Pancreas (tissue), 10 donors: ENCODE measurements at places on chromosomes 1 and 21.

GRCh38 chr1:211328866-211329475 is 2.3 kb downstream of the TRAF5 start:
- H3K27me3 ChIP-seq: no peaks in the 10 kb centered on the region
- H3K4me3 ChIP-seq: peak overlapping the region; percentile 59
- no peak for DNase-seq
- peaks cover 52% of the 10 kb centered on the region for H3K4me1 ChIP-seq
- peak overlapping the region; percentile 84 for H3K27ac ChIP-seq

GRCh38 chr21:31658053-31658452 is 1.4 kb upstream of the SOD1 start:
- no peak for DNase-seq
- H3K27me3 ChIP-seq: no peaks in the 10 kb centered on the region
- peaks cover 12% of the 10 kb centered on the region for H3K4me1 ChIP-seq
- no peak overlapping the region for H3K27ac ChIP-seq

DNA sequence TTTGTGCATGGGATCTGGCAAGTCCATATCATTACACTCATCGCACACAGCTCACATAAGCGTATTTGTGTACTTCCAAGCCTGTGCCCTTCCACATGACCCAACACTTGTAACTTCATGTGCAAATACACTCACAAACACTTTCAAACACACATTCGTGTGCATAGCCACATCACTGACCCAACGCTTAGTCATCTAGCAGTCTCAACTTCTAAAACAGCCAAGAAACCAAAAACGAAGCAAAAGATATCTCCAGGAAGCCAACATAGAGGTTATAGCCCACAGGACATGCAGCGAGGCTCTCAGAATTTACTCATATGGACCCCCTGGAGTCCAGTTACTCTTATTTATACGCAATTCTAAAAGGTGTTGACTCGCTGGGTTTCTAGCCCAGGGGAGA is 10.9 kb upstream of the GOLT1A start:
- DNase-seq: no peak
- no peak overlapping the region for H3K4me3 ChIP-seq
- no peaks in the 10 kb centered on the region for H3K36me3 ChIP-seq
- no peaks in the 10 kb centered on the region for H3K27me3 ChIP-seq
- H3K27ac ChIP-seq: no peak overlapping the region

DNA sequence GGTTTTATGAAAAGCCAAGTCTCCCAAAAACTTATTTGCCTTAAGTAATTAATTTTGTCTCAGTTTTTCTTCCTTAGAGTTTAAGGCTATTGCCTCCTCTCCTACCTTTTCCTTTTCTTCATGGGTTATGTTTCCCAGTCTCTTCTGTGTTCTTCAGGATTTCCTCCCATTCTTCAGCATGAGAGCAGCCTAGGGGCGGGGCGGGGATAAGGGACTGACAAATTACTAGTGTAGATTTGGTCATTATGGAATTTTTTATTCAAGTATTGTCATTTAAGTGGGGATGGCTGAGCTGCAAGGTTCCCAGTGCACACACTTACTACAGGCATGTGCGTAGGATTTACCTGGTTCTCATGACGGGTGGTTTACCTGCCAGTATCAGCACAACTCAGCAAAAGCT is 35.2 kb upstream of the PIGV start:
- no peaks in the 10 kb centered on the region for H3K36me3 ChIP-seq
- no peak overlapping the region for H3K27ac ChIP-seq

GRCh38 chr1:51231120-51231519 is 5.0 kb upstream of the RNF11 start:
- no peak overlapping the region for H3K27ac ChIP-seq
- DNase-seq: no peak

GRCh38 chr1:157403608-157404007 is 148.7 kb downstream of the FCRL5 start:
- no peak overlapping the region for H3K4me3 ChIP-seq
- no peaks in the 10 kb centered on the region for H3K4me1 ChIP-seq
- no peak for DNase-seq
- H3K27ac ChIP-seq: no peak overlapping the region

DNA sequence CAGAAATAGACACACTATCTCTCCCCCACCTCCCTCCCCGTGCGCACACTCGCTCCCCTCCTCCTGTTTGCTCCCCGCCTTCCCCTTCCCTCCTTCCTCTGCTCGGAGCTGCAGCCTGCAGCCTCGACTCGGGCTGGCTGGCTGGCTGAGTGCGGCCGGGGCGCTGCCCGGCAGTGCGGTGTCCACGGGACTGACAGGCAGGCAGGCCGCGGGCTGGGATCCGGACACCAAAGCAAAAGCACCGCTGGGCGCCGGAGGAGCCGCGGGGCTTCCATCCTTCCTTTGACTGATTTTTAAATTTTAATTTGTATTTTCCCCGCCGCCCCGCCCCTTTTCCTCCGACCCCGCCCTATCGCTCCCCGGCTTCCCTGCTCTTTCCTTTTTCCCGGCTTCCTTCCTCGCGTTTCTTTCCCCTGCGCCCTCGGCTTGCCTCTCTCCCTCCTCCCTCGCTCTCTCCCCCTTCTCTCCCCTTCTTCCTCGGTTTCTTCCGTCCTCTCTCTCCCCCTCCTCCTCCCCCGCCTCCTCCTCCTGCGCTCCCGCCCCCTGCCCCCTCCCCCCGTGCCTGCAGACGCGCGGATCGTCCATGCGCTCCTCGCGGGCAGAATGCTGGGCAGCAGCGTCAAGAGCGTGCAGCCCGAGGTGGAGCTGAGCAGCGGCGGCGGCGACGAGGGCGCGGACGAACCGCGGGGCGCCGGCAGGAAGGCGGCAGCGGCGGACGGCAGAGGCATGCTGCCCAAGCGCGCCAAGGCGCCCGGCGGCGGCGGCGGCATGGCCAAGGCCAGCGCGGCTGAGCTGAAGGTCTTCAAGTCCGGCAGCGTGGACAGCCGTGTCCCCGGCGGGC is 109.4 kb downstream of the NAV1 start:
- H3K27me3 ChIP-seq: no peaks in the 10 kb centered on the region
- H3K27ac ChIP-seq: no peak overlapping the region
- no peaks in the 10 kb centered on the region for H3K36me3 ChIP-seq
- peaks cover 4% of the 10 kb centered on the region for H3K4me1 ChIP-seq
- H3K4me3 ChIP-seq: peak overlapping the region; percentile 22
- DNase-seq: peak; percentile 75

GRCh38 chr21:27173053-27173452 is 206.2 kb upstream of the ADAMTS5 start:
- no peak overlapping the region for H3K27ac ChIP-seq
- DNase-seq: no peak
- no peak overlapping the region for H3K4me3 ChIP-seq
- no peaks in the 10 kb centered on the region for H3K27me3 ChIP-seq
- H3K36me3 ChIP-seq: no peaks in the 10 kb centered on the region

DNA sequence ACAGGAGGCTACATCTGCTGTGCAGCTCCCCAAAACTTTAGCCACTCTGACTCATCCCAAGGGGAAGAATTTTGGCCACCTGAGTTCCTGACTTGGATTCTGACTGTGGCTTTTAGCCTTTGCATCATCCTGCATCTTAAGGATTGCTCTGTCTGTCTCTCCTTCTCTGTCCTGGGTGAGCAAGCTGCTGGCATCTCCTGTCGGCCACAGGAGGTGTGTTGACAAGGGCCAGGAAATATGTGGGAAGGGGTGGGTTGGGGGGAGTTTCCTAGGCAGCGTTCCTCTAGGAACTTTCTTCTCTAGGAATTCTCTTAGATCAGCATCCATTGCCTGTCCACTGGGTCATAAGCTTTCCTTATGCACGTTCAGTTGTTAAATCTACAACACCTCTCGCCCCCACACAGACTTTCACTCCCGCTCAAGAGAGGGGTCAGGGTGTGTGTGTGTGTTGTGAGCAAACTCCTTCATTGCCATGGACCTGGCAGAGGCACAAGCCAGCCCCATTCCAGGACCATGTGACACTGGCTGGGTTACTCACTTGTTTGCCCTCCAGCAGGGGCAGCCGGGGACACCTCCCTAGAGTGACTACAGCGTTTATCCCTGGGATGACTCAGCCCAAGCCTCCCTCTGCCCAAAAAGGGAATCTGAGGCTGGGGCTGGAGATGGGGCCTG is 145.0 kb upstream of the DUSP10 start:
- no peaks in the 10 kb centered on the region for H3K27me3 ChIP-seq
- no peaks in the 10 kb centered on the region for H3K4me1 ChIP-seq
- peak; percentile 71 for DNase-seq
- no peaks in the 10 kb centered on the region for H3K36me3 ChIP-seq

GRCh38 chr21:22351076-22351475 is 1352.9 kb downstream of the NCAM2 start:
- H3K27me3 ChIP-seq: no peaks in the 10 kb centered on the region
- H3K27ac ChIP-seq: no peak overlapping the region
- H3K36me3 ChIP-seq: no peaks in the 10 kb centered on the region
- H3K4me3 ChIP-seq: no peak overlapping the region

DNA sequence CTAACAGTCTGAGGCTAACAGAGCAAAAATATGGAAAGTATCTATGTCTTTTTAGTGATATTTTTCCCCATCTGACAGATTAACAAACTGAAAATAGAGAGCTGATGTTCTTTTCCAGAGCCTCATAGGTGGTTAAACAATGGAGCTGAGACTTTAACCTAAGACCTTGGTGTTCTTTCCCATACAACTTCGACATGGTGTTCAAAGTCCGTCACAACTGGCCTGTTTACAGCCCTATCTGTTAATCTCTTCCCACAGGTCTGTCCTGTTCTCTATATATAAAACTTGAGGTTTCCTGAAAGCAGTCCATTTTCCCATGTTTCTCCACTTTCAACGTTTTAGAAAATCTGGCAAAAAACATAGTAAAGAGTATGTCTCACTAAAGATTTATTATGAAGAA is 395.7 kb downstream of the BRINP2 start:
- no peak for DNase-seq
- no peak overlapping the region for H3K27ac ChIP-seq
- no peaks in the 10 kb centered on the region for H3K27me3 ChIP-seq

GRCh38 chr1:235595079-235595478 is 54.5 kb downstream of the GNG4 start:
- no peak overlapping the region for H3K27ac ChIP-seq
- DNase-seq: no peak

- H3K4me1 ChIP-seq: no peaks in the 10 kb centered on the region
- H3K27me3 ChIP-seq: no peaks in the 10 kb centered on the region
- H3K36me3 ChIP-seq: no peaks in the 10 kb centered on the region
- DNase-seq: no peak
These were observed 33.5 kb downstream of the CAPN8 start for GRCh38 chr1:223631956-223632355.

GRCh38 chr1:186178426-186179043 is 196.5 kb downstream of the TPR start:
- no peak for DNase-seq
- no peaks in the 10 kb centered on the region for H3K4me1 ChIP-seq
- H3K4me3 ChIP-seq: no peak overlapping the region
- H3K27ac ChIP-seq: no peak overlapping the region
- no peaks in the 10 kb centered on the region for H3K27me3 ChIP-seq
- H3K36me3 ChIP-seq: no peaks in the 10 kb centered on the region

GRCh38 chr1:85940656-85941306 is 215.8 kb downstream of the COL24A1 start:
- no peaks in the 10 kb centered on the region for H3K27me3 ChIP-seq
- H3K4me1 ChIP-seq: no peaks in the 10 kb centered on the region
- no peak overlapping the region for H3K27ac ChIP-seq
- no peaks in the 10 kb centered on the region for H3K36me3 ChIP-seq
- no peak for DNase-seq

DNA sequence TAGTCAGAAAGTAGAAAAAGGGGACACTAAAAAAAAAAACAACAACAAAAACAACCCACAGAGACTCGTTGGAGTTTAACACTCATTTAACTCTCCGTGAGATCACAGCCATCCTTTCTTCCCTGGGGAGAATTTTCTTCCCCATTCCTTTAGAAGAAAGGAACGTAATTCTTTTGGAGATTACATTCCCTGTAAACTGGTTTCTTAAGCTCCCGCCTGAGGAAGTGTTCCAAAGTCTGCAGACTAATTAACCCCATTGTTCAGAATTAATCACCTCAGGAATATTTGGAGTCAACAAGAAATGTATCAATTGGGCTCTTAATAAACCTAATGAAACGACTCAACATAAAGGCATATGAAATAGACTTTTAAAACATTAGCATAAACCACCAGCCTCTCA is 228.2 kb upstream of the CSF3R start:
- H3K4me1 ChIP-seq: no peaks in the 10 kb centered on the region
- no peak overlapping the region for H3K27ac ChIP-seq
- no peak overlapping the region for H3K4me3 ChIP-seq
- DNase-seq: no peak
- no peaks in the 10 kb centered on the region for H3K27me3 ChIP-seq

- no peaks in the 10 kb centered on the region for H3K4me1 ChIP-seq
- no peaks in the 10 kb centered on the region for H3K36me3 ChIP-seq
- H3K27ac ChIP-seq: no peak overlapping the region
- DNase-seq: no peak
- no peaks in the 10 kb centered on the region for H3K27me3 ChIP-seq
- H3K4me3 ChIP-seq: no peak overlapping the region
These were observed 665.8 kb upstream of the CAMK1G start for GRCh38 chr1:208917723-208918122.

GRCh38 chr1:158771950-158772866 is at the start of gene OR6N1:
Gene OR6N1, minus strand, starts transcription at chr1:158772195. Its CDS starts 5,513 bp downstream, at chr1:158766682.
- no peaks in the 10 kb centered on the region for H3K36me3 ChIP-seq
- no peaks in the 10 kb centered on the region for H3K4me1 ChIP-seq
- H3K27ac ChIP-seq: no peak within 1 kb of the TSS
- H3K4me3 ChIP-seq: no peak within 1 kb of the TSS
- no peaks in the 10 kb centered on the region for H3K27me3 ChIP-seq

DNA sequence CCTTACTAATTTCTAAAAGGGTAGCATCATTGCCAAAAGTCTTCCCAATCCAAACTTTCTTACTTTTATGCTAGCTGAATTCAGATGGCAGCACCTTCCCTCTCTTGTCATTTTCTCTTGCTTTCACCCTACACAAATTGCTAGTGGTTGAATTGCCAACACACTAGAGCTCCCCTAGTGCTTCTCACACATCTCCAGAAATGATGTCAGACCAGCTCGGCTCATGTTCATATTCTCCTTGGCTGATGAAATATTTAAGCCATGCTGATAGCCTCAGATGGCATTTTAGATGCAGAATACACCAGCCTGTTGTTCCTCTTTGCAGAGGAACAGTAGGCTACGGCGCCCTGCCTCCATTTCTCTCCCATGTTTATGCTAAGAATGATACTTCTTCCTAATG is 256.9 kb downstream of the PTBP2 start:
- no peak overlapping the region for H3K27ac ChIP-seq
- no peak overlapping the region for H3K4me3 ChIP-seq
- H3K27me3 ChIP-seq: no peaks in the 10 kb centered on the region
- H3K36me3 ChIP-seq: no peaks in the 10 kb centered on the region

- no peaks in the 10 kb centered on the region for H3K4me1 ChIP-seq
- no peak overlapping the region for H3K4me3 ChIP-seq
- no peaks in the 10 kb centered on the region for H3K36me3 ChIP-seq
- no peaks in the 10 kb centered on the region for H3K27me3 ChIP-seq
These were observed 2.7 kb downstream of the C1QTNF12 start for GRCh38 chr1:1243807-1244191.
